ENCODE measurements at places on chromosomes 11 and 22.
A peak's percentile ranks its signal among the peaks of the same experiment; 100 is the strongest.

- DNase-seq: peak; percentile 66
Measured at GRCh38 chr11:63814383-63814736, 1.1 kb downstream of the SPINDOC start.

DNA sequence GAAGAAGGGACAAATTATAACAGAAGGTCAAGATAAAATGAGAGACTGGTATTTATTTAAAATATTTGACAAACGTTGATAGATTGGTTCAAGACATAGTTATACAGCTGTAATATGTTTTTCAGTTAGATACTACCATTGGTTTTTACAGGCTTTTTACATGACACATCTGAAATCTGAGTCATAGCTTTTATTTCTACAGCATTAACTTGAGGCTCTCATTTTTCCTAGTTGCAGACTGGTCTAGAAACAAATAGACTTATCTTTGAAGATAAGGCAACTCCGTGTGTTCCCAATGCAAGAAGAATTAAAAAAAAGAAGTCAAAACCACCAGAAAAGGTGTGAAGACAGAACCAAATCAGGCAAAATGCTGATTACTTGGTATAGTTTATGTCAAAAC lies 31.3 kb downstream of the CEP57 start:
- DNase-seq: no peak

GRCh38 chr22:47173535-47174021 lies 411.1 kb downstream of the TBC1D22A start:
- no peak for DNase-seq

DNA sequence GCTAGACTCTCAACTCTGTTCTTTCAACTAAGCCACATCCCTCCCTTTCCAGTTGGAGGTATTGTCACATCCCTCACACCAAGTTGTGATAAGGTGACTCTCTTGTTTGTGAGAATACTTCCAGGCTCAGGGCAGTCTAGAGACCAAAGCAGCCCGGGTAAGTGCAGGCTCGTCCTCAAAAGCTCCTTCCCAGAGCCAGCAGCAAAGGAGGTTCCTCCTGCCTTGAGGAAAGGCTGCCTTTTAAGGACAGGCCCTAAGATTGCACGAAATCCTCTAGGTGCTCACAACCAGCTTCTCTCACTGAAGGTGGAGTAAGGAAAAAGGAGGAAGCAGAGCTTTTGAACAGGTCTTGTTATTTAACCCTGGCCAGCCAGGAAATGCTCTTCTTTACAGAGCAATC lies 53.4 kb downstream of the SMCO4 start:
- no peak for DNase-seq

- DNase-seq: peak; percentile 24
Measured at GRCh38 chr11:65488273-65489034, 10.4 kb upstream of the MALAT1 start.

DNA sequence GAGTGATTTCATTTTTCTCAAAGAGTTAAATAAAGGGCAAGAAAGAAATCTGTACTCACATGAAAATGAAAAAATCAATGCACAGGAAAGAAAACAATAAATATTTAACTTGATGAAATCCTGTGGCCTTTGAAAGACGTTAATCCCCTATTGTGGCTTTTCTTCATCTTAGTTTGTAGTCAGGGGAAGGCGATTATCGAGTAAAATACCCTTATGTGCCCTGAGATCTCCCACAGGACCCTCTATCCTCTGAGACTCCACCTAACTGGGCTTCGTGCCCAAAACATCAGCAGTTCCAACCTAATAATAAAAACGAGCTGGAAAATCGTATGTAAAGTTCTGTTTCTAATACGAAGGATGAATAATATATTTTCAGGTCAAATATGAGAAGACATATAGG lies 208.2 kb upstream of the ZC3H12C start:
- DNase-seq: peak; percentile 60

DNA sequence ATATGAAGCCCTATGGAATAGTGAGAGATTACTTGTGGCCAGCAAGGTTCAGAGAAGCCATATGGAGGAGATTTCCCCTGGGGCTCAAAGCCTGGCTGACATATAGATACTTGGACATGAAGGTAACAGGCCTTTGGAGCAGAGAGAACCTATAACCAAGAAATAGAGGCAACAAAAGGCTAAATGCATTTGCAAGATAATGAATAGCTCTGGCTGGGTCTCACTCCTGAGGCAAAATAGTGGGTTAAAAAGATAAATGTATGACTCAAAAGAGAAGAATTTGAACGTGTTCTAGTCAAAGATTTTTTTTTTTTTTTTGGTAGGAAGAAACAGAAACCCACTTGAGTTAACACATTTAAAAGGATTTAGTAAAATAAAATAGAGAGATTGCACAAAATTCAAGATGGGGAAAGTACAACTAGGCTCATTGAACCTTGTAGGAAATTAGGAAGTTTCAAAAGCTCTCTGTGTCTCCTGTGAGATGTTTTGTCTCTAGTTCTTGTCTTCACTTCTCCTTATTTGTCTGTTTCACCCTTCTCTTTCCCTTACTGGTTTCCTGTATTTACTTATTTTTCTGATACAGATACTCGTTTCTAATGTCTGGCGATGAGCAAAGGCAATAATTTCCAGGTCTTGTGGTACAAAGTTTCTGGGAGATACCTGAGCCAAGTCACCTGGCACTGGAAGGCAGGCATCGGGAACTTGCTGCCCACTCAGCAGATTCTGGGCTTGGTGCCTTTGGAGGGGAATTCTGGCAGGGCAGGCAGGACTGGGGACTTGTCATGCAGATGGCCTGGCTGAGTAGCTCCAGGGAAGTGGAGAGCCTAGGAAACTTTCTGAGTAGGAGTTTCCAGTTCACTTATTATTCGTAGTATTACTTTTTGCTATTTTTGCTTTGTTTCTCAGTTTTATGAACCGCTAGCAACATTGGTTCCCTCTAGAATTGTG lies 49.2 kb upstream of the SESN3 start:
- DNase-seq: peak; percentile 95

GRCh38 chr11:32109138-32109537 lies 18.3 kb downstream of the RCN1 start:
- DNase-seq: no peak

- DNase-seq: no peak
Measured at GRCh38 chr11:655036-655726, 18.1 kb downstream of the DRD4 start.

DNA sequence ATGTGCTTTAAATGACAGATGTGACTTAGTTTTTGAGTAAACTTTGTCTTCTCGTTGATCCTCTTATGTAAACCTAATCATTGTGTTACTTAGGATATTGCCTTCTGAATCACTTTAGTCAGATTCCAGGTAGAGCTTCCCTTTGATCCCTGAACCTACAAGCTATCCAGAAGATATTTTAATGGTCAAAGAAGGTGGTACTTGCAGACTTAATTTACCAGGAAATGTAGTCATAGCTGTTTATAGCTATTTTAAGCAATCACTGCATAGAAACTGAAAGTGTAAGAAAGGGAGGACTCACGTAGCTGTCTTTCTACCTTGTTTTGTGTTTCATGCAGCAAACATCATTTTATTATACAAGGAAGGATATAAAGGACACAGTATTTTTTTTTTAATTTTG lies 189.5 kb downstream of the DDX10 start:
- no peak for DNase-seq

GRCh38 chr22:37275622-37276021 lies 6.7 kb upstream of the CYTH4 start:
- no peak for DNase-seq

DNA sequence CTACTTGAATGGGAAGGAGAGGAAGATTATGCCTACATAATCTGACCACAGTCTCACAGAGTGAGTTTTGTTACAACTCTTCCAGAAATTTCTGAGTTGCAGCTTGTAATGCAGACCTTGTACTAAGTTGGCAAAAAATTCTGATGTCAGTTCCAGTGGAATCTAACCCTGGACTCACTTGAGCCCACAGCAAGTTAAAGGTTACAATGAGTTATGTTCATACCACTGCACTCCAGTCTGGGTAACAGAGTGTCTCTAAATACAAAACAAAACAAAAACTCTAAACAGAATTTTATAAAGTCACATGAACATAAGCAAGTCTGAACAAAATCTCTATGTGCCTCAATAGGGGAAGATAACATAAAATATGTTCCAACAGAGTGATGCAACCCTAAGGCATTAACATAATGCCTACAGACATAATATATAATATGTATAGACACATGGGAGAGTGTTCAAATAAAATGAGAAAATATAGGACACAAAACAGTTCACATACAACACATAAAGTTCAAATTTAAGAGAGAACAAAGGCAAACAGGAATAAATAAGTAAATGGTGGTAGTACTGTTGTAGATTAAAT lies 1.1 kb downstream of the GLYAT start:
- DNase-seq: no peak

DNA sequence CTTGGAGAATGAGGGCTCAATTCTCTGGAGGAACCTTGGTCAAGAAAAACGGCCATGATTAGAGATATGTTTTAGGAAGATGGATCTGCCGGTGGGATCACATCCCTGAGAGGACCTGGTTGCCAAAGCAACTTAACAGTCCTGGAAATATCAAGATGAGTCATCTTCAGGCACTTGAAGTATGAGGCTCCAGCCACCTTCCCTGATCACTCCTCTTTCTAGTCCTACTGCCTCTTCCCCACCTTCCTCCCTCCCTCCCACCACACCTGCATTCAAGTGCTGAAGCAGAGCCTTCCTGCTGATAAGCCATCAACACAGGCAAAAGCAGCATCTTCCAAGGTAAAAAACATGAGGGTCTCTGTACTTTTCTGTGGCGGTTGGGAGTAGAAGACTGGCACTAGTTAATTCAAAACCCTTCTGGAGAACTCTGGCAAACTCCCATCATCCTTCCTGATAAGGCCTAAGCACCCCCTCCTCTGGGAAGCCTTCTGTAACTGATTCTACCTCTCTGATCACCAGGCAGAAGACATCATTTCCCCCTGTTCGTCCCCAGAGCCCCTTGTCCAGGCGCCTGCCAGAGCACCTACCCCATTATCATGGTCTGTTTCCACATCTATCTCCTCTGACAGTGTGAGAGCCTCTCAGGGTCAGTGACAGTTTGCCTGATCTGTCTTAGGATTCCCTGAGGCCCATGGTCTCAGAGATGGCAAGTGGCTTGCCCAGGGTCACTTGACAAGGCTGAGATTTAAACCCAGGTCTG lies 79.8 kb downstream of the CLPB start:
- no peak for DNase-seq

GRCh38 chr11:114058026-114058706 lies 1.3 kb upstream of the ZBTB16 start:
- DNase-seq: no peak

DNA sequence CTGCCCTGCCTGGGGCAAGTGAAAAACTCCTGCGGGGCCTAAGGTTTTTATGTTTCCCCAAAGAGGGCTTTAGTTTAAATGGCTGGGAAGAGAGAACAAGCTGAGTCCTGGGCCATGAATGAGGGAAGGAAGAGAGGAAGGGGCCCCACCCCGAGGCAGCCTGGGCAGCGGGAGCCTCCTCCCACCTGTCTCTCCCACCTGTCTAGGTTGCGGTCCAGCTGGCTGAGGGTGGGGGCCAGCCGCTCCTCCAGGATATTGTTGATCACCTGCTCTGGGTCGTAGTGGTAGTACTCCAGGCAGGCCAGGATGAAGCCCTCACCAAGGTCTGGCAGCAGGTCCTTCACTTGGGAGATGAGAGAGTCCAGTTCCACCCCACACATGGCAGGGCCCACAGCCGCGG lies 34.6 kb downstream of the UQCR10 start:
- DNase-seq: no peak

- no peak for DNase-seq
Measured at GRCh38 chr11:100740440-100740839, 53.4 kb downstream of the ARHGAP42 start.

DNA sequence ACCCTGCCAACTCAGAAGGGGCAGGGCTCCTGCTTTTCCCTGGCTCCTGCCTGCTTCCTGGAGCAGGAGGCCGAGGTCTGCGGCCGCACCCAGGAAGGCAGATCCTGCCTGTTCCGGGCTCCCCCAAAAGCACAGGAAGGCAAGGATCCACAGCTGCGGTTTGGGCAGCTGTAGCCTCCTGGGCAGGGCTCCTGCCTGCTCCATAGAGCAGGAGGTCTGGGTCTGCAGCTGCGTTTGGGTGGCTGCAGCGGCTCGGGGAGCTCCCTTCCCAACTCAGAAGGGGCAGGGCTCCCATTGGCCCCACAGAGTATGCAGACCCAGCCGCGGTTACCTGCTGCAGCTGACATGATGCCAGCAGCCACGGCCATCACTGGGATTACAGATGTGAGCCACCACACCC lies 5.5 kb downstream of the UPK2 start:
- DNase-seq: no peak

- no peak for DNase-seq
Measured at GRCh38 chr11:65516135-65516968, 8.5 kb upstream of the SCYL1 start.

DNA sequence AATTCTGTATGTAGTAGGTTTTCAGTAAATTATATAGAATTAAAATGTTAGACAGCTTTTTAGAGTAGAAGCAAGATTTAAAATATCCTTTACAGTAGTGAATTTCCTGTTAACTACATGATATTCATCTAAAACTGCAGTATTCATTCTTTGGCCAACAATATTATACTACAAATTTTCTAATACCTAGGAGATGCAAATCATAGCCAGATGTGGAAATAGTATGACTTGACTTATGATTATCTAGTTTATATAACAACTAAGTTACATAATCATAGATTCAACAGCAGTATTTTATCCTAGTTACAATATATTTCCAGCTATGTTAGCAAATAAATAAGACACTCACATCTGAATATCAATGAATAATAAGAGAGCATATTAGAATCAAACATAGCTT lies 163.2 kb downstream of the MSANTD4 start:
- DNase-seq: no peak

- DNase-seq: no peak
Measured at GRCh38 chr11:75208446-75208845, 32.1 kb upstream of the TPBGL start.

DNA sequence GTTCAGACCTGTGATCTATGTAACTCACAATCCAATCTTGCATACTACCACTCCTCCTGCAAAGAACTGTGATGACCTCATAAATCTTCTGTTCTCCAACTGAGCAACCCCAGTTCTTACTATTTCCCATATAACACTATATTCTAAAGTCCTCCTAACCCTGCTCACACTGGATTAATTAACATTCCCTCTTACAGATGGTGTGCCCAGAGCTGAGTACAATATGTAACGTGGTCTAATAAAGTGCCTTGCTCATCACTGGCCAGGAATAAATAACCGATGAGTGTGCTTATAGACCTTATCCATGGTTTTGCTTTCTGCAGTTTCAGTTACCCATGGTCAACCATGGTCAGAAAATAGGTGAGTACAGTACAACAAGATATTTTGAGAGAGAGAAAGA lies 28.6 kb downstream of the PRCP start:
- DNase-seq: no peak

GRCh38 chr11:4453118-4453517 lies 4.0 kb downstream of the OR52K2 start:
- no peak for DNase-seq
